ENCODE measurements at places on chromosomes 5 and 9.

DNA sequence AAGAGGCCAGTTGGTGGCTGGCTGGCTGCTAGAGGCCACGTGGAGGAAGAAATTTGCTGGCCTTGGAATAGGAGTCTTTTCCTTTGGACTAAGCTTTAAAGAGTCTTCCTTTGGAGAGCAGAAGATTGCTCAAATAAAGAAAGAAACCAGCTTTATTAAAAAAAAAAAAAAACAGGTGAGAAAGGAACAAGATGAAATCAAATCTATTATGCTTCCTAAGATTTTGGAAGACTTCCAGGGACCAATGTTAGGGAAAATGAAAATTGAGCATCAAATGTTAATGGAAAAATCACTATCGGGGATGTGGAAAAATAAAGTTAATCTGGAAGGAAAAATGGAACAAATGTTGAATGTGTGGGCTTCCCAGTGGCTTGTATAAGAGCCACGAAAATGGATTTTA is 153.1 kb downstream of the TTC39B start:
- DNase-seq, result no peak

DNA sequence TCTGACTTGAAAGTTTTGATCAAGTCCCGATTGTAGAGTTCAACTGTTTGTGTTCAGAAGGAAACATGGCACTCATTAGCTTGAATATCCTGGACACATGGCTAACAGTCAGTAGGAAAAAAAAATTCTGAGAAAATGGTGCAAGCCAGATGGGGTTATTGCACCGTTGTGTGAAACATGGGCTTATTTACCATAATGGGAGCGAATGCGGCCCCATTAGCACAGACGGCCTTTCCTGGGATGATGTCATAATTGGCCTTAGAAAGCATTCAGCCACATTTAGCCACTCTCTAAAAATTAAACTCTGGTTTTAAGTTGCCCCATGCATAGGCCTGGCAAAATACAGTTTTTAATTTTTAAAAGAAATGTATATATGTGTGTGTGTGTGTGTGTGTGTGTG is 112.1 kb downstream of the IRX2 start:
- DNase-seq, result no peak

DNA sequence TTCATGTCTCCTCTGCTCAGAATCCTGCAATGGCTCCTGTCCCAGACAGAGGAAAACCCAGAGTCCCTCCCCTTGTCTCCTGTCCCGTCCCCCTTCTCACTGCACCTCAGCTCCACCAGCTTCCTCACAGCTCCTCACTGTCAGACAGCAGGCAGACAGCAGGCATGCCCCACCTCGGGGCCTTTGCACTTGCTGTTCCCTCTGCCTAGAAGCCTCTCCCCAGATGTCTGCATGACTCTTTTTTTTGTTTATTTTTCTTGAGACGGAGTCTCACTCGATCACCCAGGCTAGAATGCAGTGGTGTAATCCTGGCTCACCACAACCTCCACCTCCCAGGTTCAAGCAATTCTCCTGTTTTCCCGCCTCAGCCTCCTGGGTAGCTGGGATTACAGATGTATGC is 8.8 kb upstream of the SLC6A7 start:
- DNase-seq, result no peak

DNA sequence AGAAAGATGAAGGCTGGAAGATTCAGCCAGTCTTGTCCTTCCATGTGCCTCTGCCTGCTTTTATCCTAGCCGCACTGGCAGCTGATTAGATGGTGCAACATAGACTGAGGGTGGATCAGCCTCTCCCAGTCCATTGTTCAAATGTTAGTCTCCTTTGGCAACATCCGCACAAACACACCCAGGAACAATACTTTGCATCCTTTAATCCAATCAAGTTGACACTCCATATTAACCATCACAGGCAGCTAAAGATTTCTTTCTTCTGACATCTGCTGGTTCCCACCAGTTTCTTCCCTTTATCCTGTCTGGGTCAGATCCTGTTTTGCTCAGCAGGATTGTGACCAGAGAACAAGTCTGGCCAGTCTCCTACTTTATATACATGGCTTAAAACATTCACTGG is 276.5 kb upstream of the TYRP1 start:
- DNase-seq, result no peak

Data from CD4-positive, alpha-beta T cell treated with Interleukin-12 subunit alpha and Interleukin-12 subunit beta, for 1 hour (primary cell).